ENCODE measurements at places on chromosomes 7 and 10.

DNA sequence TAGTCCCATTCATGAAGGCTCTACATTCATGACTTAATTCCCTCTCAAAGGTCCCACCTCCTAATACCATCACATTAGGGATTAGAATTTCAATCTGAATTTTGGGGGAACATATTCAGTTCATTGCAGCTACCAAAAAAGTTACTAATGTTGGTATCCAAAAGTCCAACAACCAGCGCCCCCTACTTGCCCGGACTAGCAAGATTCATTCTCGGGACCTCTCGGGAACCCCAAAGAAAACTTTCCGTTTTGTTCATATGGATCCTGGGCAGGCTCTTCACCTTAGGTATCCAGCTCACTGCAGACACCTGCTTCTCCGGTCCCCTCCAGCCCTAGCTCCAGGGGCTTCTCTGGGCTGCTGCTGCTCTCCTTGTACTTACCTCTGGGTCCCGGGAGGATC is 8.9 kb upstream of the GRK5 start:
- no peak for DNase-seq

GRCh38 chr10:54904833-54905232 is 103.8 kb upstream of the PCDH15 start:
- DNase-seq: no peak

DNA sequence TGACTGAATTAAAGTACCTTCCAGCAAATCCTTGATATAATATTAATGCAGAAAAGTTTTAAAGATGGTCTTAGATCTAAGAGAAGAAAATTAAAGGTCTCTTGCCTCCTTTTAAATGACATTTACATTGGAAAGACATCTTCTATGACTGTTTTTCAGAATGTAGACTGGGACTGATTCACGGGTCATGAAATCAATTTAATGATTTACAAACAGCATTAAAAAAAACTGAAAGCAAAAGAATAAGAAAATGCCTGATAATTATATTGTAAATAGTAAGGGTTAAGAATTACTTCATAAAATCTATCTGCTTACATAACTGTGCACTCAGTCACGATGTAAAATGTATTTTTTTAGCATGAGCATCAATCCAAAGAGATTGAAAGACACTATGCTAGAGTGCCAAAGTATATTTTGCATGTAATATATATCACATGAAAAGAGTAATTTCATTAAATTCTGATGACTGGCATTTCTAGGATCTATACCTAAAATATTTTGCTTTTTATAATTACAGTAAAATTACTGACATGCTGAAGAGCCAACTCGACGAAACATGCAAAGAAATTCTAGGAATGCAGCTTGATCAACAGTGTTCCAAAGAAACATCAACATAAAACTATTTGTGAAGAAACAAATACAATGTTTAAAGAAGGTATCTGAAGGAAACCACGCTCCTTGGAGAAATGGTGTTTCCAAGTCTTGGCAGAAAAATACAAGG is 35.1 kb downstream of the RTKN2 start:
- no peak for DNase-seq

GRCh38 chr10:29873941-29874484 is 185.4 kb downstream of the JCAD start:
- no peak for DNase-seq

GRCh38 chr7:97731736-97732564 is at the start of gene TAC1:
Gene TAC1, plus strand, starts transcription at chr7:97732086. Its CDS starts 527 bp downstream, at chr7:97732613.
- no peak for DNase-seq

- DNase-seq: no peak
These were observed 60.8 kb upstream of the ITGA8 start for GRCh38 chr10:15780353-15781135.

- DNase-seq: no peak
These were observed 3.5 kb upstream of the GSTK1 start for GRCh38 chr7:143259765-143260164.

GRCh38 chr7:44087911-44088838 is 5.8 kb upstream of the POLM start:
- no peak for DNase-seq

GRCh38 chr7:28984217-28984616 is 26.1 kb upstream of the TRIL start:
- DNase-seq: no peak

Measured in LNCaP clone FGC (cell line).